ENCODE measurements at places on chromosomes 6 and 20.
A peak's percentile ranks its signal among the peaks of the same experiment; 100 is the strongest.

GRCh38 chr20:1327827-1328679, 886 bp downstream of the SDCBP2 start:
- no peak for DNase-seq

- DNase-seq, result peak; percentile 87
Measured at GRCh38 chr6:28953039-28953584, 29.3 kb upstream of the TRIM27 start.

DNA sequence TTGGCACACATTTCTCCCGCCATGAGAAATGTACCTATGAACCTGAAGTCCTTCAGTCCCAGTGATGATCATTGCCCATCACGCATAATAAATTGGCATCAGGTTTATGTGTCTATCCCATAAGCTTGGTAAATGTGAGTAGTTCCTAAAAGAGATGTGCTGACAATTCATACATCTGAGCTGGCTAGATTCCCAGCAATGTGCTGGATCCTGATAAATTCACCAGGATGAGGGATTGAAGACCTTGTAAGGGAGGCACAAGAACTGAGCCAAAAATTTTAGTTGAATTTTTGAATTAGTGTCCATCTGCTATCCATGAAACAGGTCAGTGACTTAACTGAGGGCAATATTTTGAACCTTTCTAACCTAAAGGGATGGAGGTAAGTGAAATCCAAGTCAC, 267.9 kb upstream of the CITED2 start:
- DNase-seq, result no peak

- DNase-seq, result no peak
Measured at GRCh38 chr6:71335544-71335943, 46.9 kb downstream of the OGFRL1 start.

- no peak for DNase-seq
Measured at GRCh38 chr6:142014515-142014914, 118.2 kb upstream of the GJE1 start.

- DNase-seq, result no peak
Measured at GRCh38 chr6:151179321-151179720, 60.4 kb upstream of the AKAP12 start.

GRCh38 chr20:23099791-23100719, 13.9 kb upstream of the CD93 start:
- no peak for DNase-seq

DNA sequence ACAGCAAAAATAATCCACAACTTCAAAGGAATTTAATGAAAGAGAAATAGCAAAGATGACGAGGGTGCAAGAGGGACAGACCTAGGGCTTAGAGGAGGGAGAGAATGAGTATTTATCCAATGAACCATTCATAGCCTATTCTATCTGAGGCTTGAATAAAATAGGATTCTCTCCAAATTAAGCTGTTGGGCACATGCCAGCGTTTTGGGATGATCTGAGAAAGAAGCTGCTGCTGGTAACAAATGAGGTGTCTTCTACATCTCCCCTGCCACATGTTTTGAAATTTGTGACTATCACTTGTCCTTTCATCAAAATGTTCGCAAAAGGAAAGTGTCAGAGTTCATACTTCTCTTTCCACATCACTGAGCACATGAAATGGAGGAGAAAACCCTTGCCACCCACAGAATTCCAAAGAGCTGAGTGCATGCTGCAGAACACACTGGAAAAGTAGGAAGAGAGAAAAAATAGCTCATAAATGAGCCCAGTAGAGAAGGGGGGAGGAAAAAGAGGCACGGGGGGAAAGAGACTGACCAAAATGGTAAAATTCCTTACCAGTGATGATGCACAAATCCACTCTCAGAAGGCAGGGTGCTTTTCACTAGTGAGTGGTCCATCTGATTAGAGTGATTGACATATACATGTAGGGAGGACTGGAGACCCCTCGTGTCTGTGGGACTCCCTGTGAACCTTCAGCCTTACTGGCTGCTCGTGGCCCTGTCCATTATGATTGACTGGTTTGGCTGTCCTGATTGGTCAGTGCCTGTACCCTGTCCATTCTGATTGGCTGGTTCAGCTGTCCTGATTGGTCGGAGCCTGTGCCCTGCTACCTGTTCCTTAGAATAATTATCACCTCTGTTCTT, 180.5 kb downstream of the OGFRL1 start:
- no peak for DNase-seq

DNA sequence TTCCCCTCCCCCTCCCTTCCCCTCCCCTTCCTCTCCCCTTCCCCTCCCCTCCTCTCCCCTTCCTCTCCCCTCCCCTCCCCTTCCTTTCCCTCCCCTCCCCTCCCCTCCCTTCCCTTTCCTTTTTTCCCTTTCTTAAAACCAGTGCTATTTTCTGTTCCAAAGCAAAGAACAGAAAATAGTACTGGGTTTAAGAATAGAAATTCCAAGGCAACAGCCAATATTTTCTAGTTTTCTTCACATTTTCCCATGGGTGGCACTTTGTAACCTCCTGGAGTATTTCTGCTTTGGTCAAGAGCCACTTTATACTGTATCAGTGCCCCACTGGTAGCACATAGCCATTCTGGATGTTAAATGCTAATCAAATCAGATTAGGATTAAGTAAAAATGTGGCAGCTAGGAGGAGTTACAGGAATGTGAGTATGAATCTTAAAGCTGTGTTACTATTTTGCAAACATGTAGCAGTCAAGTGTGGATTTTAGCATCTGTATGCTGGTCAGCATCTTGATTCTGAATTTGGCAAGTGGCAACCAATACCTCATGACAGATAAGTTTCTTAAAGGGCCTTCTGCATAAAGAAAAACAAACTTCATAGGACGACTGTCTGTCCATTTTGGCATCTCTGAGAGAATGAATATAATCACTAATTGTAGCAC, 126.4 kb downstream of the CEP57L1 start:
- no peak for DNase-seq
